ENCODE measurements at places on chromosomes 16 and 17.
A peak's percentile ranks its signal among the peaks of the same experiment; 100 is the strongest.

GRCh38 chr17:42833767-42834422, 698 bp downstream of the PSME3 start:
- peak; percentile 52 for DNase-seq

DNA sequence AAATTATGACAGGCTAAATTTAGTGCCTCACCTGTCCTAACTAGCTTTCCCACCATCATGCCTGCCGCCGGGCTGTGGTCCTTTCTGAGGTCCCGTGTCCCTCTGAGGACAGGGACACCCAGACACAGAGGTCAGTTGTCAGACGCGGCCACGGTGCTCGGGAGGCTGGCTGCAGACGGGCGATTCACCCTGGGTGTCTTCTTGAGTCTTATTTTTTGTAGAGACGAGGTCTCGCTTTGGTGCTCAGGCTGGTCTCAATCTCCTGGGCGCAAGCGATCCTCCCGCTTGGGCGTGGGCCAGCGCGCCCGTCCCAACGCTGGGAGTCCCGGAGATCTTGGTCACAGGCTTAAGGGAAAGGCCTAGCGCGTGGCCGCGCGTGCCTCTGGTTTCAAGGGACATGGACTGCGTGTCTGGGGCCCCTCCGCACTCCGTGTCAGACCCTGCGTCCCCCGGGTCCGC, 797 bp upstream of the RAB11FIP3 start:
- no peak for DNase-seq

DNA sequence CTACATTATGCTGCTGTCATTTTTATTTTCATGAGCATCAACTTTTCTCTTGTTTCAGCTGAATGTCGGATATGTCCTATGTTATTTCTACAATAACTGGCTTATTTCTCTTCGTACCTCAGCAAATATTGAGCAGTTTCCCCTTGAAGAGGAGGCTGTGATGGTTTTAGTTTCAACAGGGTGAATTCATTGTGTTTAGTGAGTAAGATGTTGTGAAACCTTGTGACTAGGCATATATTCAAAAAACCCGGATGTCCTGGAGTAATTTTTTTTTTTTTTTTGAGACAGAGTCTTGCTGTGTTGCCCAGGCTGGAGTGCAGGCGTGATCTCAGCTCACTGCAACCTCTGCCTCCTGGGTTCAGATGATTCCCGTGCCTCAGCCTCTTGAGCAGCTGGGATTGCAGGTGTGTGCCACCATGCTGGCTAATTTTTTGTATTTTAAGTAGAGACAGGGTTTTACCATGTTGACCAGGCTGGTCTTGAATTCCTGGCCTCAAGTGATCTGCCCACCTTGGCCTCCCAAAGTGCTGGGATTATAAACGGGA, 11.1 kb downstream of the CPD start:
- no peak for DNase-seq

GRCh38 chr17:63431939-63432804, 13.9 kb downstream of the CYB561 start:
- DNase-seq: no peak

- no peak for DNase-seq
Observed at GRCh38 chr16:30031477-30031918, 427 bp upstream of the TLCD3B start.

- no peak for DNase-seq
Observed at GRCh38 chr17:51029142-51029541, 91.5 kb downstream of the SPAG9 start.

DNA sequence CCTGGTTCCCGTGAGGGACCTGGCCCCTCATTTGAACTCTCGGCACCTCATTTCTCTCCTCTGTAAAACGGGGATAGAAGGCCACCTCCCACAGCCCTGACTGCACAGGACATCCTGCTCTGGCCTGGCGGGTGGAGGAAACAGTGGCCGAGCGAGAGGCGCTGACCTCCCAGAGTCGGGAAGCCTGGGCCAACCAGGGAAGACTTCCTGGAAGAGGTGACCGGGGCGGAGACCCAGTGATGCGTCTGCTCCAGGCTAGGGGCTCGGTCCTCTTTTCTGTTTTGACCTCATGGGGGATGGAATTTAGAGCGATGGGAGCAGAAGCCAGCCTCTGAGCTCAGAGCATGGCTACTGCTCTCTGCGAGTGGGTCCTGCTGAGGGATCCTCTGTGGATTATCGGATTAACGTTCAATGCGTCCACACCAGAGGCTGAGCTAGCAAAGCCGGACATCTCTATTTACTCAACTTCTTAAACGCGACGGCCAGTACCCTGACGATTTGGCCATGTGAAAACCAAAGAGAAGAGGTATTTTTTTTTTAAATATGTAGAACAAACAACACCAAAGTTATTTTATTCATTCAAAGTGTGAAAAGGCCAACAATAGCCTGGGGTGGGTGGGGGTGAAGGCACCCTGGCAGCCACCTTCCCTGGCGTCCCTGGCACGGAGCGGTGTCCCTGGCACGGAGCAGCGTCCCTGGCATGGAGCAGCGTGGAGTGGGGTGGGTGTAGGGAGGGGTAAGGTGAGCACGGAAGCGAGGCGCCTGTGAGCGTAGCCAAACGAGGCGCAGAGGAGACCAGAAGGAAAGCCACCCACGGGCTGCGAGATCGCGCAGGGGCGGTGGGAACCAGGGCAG, 9.2 kb upstream of the MSLN start:
- no peak for DNase-seq

DNA sequence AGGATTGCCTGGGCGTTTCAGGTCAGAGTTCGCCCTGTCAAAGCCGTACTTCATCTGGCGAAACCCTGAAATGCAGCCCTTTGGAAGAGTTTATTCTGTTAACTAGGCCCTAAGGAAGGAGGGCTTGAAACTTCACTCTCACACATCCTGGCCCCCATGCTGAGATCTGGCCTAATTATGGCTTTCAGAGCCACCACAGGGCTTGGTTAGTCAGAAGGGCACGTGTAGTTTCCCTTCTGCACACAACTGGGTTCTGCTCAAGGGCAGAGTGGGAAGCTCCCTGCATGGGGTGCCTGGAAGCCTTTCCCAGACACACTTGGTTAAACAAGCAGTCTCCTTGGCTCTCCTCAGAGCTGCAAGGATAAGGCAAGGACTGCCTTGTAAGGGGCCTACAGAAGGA, 397.3 kb downstream of the SHISA9 start:
- no peak for DNase-seq

- no peak for DNase-seq
Observed at GRCh38 chr17:57091186-57091618, 6.2 kb downstream of the AKAP1 start.

- DNase-seq: no peak
Observed at GRCh38 chr17:57117798-57118197, 32.8 kb downstream of the AKAP1 start.

DNA sequence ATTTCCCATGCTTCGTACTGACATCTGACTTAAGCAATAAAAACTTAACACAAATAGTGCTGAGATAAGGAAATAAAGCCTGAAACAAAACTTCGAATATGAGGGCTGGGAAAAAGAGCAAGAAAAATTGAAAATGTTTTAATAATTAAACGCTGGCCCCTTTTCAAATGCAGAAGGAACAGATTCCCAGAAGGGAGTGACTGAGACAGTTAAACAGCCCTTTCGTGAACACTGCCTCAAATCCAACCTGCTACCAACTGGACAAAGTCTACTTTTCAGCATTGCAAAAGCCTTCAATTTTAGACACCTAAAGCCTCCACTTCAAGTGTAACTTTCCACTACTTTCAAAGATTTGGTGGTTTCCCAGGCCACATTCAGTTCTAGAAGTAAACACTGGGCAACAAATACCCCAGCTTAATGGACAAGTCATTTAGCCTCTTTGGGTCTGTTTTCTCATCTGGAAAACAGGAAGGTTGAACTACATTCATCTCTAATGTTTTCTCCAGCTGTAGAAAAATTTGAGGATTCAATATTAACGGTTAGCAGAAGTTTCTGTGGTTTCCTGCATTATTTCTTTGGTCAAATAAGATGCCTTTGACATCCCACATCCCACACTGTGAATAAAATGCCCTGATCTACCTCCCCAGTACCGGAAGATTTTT, 11.8 kb downstream of the RFFL start:
- DNase-seq: peak; percentile 18

- DNase-seq: no peak
Observed at GRCh38 chr16:67915831-67916723, 15.6 kb downstream of the CTRL start.

GRCh38 chr17:12743046-12743445, 46.3 kb upstream of the ARHGAP44 start:
- no peak for DNase-seq

DNA sequence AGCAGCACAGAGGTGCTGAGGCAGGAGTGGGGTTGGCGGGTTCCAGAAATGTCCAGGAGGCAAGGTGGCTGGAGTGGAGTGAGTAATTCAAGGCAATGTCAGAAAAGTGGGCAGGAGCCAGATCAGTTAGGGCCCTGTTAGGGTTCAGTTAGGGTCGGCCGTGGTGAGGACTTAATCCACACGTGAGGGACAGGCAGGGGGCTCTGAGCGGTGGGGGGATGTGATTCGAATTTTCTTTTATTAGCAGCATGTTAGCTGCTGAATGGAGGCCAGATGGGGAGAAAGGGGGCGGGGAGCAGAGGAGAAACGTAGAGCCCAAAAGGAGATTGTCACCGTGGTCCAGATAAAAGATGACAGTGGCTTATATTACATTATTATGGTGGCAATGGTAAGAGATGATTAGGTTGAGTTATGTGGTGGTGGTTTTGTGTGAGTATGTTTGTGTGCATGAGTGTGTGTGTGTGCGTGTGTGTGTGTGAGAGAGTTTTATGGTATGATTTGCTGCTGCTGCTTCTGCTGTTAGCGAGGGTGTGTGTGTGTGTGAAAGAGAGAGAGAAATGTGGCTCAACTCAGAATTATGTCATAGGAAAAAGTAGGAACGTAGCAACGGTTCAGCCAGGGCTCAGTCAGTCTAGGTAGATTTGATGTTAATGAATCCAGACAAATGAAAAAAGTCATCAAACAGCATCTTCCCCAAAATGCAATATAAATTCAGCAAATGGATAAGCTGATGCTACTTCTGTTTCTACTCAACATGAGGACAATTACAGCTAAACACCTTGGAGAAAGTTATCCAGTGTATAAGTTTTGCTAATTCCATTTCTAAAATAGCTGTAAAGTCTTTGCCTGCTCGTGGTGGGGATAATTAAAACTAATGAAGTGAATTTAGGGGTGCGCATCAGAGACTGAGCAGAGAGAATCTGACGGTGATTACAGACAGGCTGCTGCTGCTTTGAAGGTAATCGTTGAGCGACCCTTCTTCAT, 390.6 kb downstream of the HAPSTR1 start:
- DNase-seq: no peak

GRCh38 chr17:19867079-19867328, 732 bp downstream of the ULK2 start:
- DNase-seq: no peak

DNA sequence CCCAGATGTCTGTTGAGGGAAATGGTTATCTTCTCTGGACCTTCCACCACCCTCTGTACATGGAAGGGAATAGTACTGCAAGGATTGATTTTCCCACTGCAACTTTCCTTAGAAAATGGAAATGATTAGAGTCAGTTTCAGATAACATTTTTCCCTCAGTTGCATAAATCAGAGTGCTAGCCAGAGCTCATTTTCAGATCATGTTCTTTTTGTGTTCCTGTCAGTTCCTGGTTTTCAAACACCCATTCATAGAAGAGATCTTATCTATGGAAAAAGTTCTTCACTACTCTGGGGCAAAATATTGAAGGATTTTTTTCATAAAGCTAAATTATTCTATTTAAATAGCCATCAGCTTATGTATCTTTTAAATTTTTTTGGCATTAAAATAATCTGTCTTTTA, 11.7 kb upstream of the COX10 start:
- DNase-seq: no peak

- DNase-seq: no peak
Observed at GRCh38 chr17:75478508-75478907, 22.1 kb downstream of the TMEM94 start.

DNA sequence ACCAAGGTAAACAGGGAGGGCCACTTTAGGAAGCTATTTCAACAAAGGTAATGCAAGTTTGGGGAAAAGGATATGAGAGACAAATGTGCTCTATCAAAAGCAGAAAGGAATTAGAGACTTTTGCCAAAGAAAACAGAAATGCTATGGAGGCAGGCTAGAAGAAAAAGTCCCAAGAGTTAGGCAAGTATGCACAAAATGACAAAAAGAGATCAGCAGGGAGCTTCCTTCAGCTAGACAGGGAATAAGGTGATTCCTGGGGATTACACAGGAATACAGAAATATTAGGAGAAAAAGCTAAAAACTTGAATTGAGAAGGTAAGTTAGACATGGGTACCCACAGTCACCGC, 2.4 kb downstream of the FXR2 start:
- no peak for DNase-seq

- DNase-seq: no peak
Observed at GRCh38 chr16:84678541-84678940, 21.3 kb upstream of the USP10 start.

Measured in DND-41 (cell line).